Activated CD4-positive, alpha-beta T cell treated with anti-CD3 and anti-CD28 coated beads, Interleukin-2, amount 10 ng/mL, durations not matched to agents 24 days and 14 days (primary cell): ENCODE measurements at places on chromosomes 4 and X. TPM values are rescaled to one million over a fixed set of nuclear protein-coding genes. Genes with fewer than 3 reads are reported as not detected.

Gene LNX1
- total RNA-seq: not detected in 2 replicates

GRCh38 chr4:88706574-88706973, 8.9 kb upstream of the NAP1L5 start:
- peaks cover 44% of the 10 kb centered on the region for H3K36me3 ChIP-seq
- H3K4me1 ChIP-seq: no peaks in the 10 kb centered on the region
- no peaks in the 10 kb centered on the region for H3K27me3 ChIP-seq
- H3K4me3 ChIP-seq: no peak overlapping the region
- no peak overlapping the region for H3K27ac ChIP-seq

- no peaks in the 10 kb centered on the region for H3K27me3 ChIP-seq
- peaks cover 2% of the 10 kb centered on the region for H3K4me1 ChIP-seq
- no peak for DNase-seq
- H3K4me3 ChIP-seq: no peak overlapping the region
- no peak overlapping the region for H3K27ac ChIP-seq
Measured at GRCh38 chrX:2514131-2514530, 13.4 kb upstream of the DHRSX start.

GRCh38 chr4:184775854-184776555, 42.1 kb upstream of the CENPU start:
- no peak overlapping the region for H3K27ac ChIP-seq
- H3K36me3 ChIP-seq: peaks cover 27% of the 10 kb centered on the region
- DNase-seq: no peak
- no peak overlapping the region for H3K4me3 ChIP-seq
- H3K4me1 ChIP-seq: no peaks in the 10 kb centered on the region
- H3K27me3 ChIP-seq: no peaks in the 10 kb centered on the region

- no peak overlapping the region for H3K27ac ChIP-seq
- no peak for DNase-seq
- H3K4me3 ChIP-seq: no peak overlapping the region
- H3K36me3 ChIP-seq: no peaks in the 10 kb centered on the region
Measured at GRCh38 chr4:76488888-76489685, 54.1 kb downstream of the SHROOM3 start.

GRCh38 chr4:5979981-5980380, 38.2 kb downstream of the C4orf50 start:
- H3K27ac ChIP-seq: no peak overlapping the region
- no peak for DNase-seq
- H3K4me1 ChIP-seq: no peaks in the 10 kb centered on the region
- no peak overlapping the region for H3K4me3 ChIP-seq
- no peaks in the 10 kb centered on the region for H3K36me3 ChIP-seq
- H3K27me3 ChIP-seq: peaks cover 18% of the 10 kb centered on the region

- H3K27me3 ChIP-seq: no peaks in the 10 kb centered on the region
- H3K27ac ChIP-seq: peak overlapping the region; percentile 56
Measured at GRCh38 chr4:2280531-2281300, 18.8 kb upstream of the MXD4 start.

DNA sequence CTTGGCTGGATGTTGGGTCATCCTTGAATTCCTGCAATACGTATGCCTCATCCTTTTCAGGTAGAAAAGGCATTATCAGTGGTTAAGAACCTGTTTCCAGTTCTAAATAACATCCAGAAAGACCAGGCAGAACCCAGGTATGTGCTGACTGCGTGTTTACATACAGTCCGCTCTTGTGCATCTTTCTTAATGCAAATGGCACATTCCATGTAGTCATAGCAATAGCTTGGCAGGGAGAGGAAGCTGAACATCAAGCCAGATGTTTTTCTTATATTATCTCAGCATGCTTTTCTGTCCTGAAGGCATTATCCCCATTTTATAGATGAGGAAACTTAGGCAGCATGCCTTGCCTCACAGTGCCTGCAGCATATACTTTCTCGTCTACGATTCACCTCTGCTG, 2.1 kb downstream of the DCLK2 start:
- H3K27me3 ChIP-seq: peaks cover 46% of the 10 kb centered on the region
- no peaks in the 10 kb centered on the region for H3K36me3 ChIP-seq
- H3K4me3 ChIP-seq: no peak overlapping the region
- no peak overlapping the region for H3K27ac ChIP-seq

GRCh38 chr4:185016101-185016940, 2.0 kb upstream of the HELT start:
- peaks cover 13% of the 10 kb centered on the region for H3K4me1 ChIP-seq
- H3K27me3 ChIP-seq: peaks cover 83% of the 10 kb centered on the region
- DNase-seq: no peak
- peaks cover 3% of the 10 kb centered on the region for H3K36me3 ChIP-seq
- no peak overlapping the region for H3K4me3 ChIP-seq

- H3K36me3 ChIP-seq: no peaks in the 10 kb centered on the region
- DNase-seq: no peak
- no peaks in the 10 kb centered on the region for H3K27me3 ChIP-seq
Measured at GRCh38 chrX:77389891-77390290, 57.3 kb upstream of the FGF16 start.

Gene GPR34
- total RNA-seq: 0.16 and 0.43 TPM in 2 replicates

Gene USP17L20
- total RNA-seq: not detected in 2 replicates

Gene NAA11
- total RNA-seq: not detected in 2 replicates

- H3K36me3 ChIP-seq: peaks cover 2% of the 10 kb centered on the region
- H3K4me3 ChIP-seq: no peak overlapping the region
- no peaks in the 10 kb centered on the region for H3K27me3 ChIP-seq
- no peak overlapping the region for H3K27ac ChIP-seq
- no peak for DNase-seq
Measured at GRCh38 chrX:39203427-39203826, 402.2 kb downstream of the MID1IP1 start.

- peaks cover 15% of the 10 kb centered on the region for H3K4me1 ChIP-seq
- DNase-seq: no peak
- no peak overlapping the region for H3K4me3 ChIP-seq
- H3K27ac ChIP-seq: no peak overlapping the region
Measured at GRCh38 chrX:136157187-136157586, 9.9 kb downstream of the FHL1 start.

- no peaks in the 10 kb centered on the region for H3K27me3 ChIP-seq
- DNase-seq: no peak
- H3K27ac ChIP-seq: no peak overlapping the region
Measured at GRCh38 chrX:74080165-74080564, 223.8 kb upstream of the ZCCHC13 start.

DNA sequence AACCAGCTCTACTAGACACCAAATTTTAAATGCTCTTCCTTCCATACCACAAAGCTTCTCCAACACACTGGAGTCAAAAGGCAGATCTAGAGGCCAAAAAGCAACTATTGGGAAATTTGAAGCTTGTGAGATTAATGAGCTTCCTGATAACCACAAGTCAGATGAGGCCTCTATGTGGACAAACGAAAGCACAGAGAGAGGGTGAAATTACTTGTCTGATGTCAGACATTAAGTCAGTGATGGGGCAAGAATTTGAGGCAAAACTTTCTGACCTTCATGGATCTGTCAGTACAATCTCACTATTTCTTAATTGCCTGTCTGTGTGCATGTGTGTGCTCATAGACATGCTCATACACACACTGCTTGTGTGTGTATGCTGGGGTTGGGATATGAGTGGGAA, 103.6 kb downstream of the GUCY2F start:
- DNase-seq: no peak
- H3K36me3 ChIP-seq: no peaks in the 10 kb centered on the region
- H3K4me1 ChIP-seq: no peaks in the 10 kb centered on the region
- H3K27me3 ChIP-seq: no peaks in the 10 kb centered on the region
- H3K4me3 ChIP-seq: no peak overlapping the region

- H3K4me1 ChIP-seq: no peaks in the 10 kb centered on the region
- H3K27ac ChIP-seq: no peak overlapping the region
- no peak overlapping the region for H3K4me3 ChIP-seq
- peak; percentile 25 for DNase-seq
- H3K36me3 ChIP-seq: peaks cover 6% of the 10 kb centered on the region
Measured at GRCh38 chr4:75745721-75746199, 21.4 kb downstream of the USO1 start.

- no peak overlapping the region for H3K27ac ChIP-seq
- no peak overlapping the region for H3K4me3 ChIP-seq
- DNase-seq: no peak
Measured at GRCh38 chr4:113057891-113058290, 8.4 kb downstream of the ANK2 start.

DNA sequence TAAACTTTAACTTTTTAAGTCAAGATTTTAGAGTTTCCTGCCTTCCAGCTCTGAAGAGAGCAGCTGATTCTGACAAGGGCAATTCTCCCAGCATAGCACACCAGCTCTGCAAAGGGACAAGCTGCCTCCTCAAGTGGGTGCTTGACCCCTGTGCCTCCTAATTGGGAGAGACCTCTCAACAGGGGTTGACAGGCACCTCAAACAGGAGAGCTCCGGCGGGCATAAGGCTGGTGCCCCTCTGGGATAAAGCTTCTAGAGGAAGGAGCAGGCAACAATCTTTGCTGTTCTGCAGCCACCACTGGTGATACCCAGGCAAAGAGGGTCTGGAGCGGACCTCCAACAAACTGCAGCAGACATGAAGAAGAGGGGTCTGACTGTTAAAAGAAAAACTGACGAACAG, 872.9 kb upstream of the PCDH10 start:
- H3K4me3 ChIP-seq: no peak overlapping the region
- no peaks in the 10 kb centered on the region for H3K36me3 ChIP-seq
- H3K4me1 ChIP-seq: no peaks in the 10 kb centered on the region
- no peak for DNase-seq

DNA sequence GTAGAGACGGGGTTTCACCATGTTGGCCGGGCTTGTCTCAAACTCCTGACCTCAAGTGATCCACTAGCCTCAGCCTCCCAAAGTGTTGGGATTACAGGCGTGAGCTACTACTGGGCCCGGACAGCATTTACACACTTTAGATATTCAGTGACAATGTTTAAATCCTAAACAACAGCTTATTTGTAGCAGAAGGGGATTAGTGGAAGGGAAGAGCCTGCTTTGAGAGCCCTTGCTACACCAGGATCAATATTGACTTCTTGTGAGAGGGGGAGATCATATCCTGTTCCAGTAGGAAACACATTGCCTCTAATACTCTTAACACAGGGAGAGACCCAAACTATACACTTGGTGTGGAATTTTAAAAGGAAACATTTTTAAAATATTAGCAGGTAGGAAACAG, 7.1 kb downstream of the MGST2 start:
- H3K4me3 ChIP-seq: no peak overlapping the region
- no peak overlapping the region for H3K27ac ChIP-seq
- H3K27me3 ChIP-seq: no peaks in the 10 kb centered on the region
- no peak for DNase-seq
- peaks cover 27% of the 10 kb centered on the region for H3K4me1 ChIP-seq

Gene DBET
- not detected in 2 replicates for total RNA-seq

- no peak overlapping the region for H3K4me3 ChIP-seq
- H3K27me3 ChIP-seq: peaks cover 13% of the 10 kb centered on the region
- no peak overlapping the region for H3K27ac ChIP-seq
- H3K36me3 ChIP-seq: no peaks in the 10 kb centered on the region
- no peaks in the 10 kb centered on the region for H3K4me1 ChIP-seq
Measured at GRCh38 chr4:158597879-158598596, 73.6 kb downstream of the C4orf46 start.

DNA sequence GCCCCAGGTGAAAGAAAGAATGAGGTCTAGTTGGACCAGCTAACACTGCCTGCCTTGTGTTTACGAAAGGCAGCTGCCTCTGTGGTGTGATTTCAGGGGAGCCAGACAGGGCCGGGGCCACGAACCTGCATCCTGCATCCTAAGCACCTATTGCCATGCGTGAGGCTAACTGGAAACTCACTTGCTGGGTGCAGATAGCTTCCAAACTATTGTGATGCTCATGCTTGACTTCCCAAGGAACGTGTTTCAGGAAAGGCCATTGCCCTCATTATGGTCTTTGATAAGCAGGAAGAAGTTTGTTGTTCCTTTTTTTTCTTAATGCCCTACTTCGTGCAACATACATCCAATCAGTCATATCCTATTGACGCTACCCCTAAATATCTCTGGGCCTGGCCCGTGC, 2.3 kb upstream of the IRF2 start:
- H3K4me1 ChIP-seq: peaks cover 53% of the 10 kb centered on the region
- no peaks in the 10 kb centered on the region for H3K27me3 ChIP-seq
- peak overlapping the region; percentile 99 for H3K4me3 ChIP-seq
- DNase-seq: peak; percentile 83

Gene ZCCHC12
- not detected in 2 replicates for total RNA-seq

- no peaks in the 10 kb centered on the region for H3K4me1 ChIP-seq
- H3K27ac ChIP-seq: no peak overlapping the region
- no peak overlapping the region for H3K4me3 ChIP-seq
Measured at GRCh38 chr4:186932196-186932595, 208.5 kb upstream of the FAT1 start.
